ENCODE measurements at places on chromosomes 6 and 20. TPM values are rescaled to one million over a fixed set of nuclear protein-coding genes. Genes with fewer than 3 reads are reported as not detected.

DNA sequence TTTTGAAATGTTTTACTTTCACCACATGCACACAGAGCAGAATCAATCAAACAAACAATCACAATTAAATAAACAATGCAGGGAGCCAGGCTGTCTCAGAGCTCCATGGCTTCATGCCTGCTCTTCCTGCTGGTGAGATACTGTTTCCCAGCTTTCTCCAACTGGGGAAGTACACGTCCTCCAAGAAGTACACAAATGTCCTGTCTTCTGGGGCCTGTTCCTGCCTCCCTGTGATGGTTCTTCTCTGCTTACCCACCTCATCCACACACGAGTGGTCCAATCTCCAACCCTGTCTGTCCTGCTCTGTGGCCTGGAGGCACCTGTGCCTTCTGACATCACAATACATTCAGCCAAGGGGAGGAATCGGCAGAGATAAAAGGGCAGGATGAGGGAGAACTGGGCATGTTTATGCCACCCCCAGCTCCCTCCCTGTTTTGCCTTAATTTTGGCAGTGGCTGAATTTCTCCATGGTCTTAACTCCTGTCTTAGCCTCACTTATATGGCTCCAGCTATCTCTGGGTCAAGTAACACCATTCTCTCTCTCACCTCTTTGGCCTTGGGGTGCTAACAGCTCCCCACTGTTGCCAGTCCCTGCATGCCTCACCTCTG lies 25.3 kb upstream of the TTPAL start:
- no peak for DNase-seq

DNA sequence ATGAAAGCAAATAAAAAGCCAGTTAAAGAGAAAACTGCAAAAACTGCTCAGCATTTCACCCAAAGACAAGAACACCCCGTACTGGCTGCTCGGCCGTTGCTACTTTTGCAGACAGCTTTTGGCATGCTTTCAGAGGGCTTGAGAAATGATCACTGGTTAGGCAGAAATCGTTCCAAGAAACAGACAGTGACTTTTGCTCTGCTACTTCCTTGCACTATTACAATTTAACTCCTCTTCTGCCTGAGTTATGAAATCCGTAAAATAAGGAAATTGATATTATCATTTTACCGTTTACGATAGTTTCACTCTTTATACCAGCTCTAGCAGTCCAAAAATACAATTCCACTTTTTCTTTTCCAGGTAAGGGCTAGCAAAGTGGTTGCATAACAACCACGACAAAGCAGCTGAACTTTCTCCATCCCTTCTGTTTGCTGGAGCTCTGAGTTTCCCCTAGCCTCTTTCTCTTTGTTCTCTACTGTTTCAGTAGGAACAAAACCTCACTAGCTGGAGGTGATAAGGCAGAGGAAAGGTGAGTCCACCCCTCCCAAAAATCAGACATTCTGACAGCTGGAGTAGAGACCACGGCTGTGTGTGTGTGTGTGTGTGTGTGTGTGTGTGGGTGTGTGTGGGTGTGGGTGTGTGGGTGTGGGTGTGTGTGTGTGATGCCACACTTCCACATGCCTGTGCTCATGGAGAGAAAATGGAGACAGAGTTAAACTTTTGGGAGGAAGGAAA lies 191.8 kb upstream of the RREB1 start:
- no peak for DNase-seq

Gene DLK2
- 0.47 TPM for total RNA-seq

Gene MUCL3
- total RNA-seq = not detected

DNA sequence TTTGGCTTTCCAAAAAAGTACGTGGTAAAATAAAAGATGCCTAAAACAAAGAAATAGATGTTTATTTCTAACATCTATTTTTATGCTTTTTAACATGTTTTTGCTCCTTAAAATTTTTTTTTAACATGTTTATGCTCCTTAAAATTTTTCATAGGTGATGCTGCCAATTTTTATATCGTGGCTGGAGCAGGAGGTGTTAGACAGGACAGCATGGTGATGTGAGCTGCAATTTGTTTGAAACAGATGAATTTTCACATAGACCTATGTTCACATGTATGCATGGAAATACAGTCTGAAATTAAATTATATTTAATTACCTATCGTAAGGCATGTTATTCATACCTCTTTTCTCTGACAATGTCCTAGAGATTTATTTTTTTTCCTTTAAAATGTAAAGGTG lies 784.8 kb downstream of the EPHA7 start:
- no peak for DNase-seq

GRCh38 chr6:88538840-88539239 lies 372.7 kb upstream of the CNR1 start:
- DNase-seq = no peak

- peak; percentile 53 for DNase-seq
Observed at GRCh38 chr6:13924146-13924948, 405 bp upstream of the RNF182 start.

Gene SLC17A3
- total RNA-seq = not detected

Gene GSTA3
- not detected for total RNA-seq

GRCh38 chr6:80161434-80161833 lies 55.0 kb downstream of the BCKDHB start:
- DNase-seq = no peak

GRCh38 chr20:31663524-31663837 lies 25.8 kb downstream of the COX4I2 start:
- no peak for DNase-seq

DNA sequence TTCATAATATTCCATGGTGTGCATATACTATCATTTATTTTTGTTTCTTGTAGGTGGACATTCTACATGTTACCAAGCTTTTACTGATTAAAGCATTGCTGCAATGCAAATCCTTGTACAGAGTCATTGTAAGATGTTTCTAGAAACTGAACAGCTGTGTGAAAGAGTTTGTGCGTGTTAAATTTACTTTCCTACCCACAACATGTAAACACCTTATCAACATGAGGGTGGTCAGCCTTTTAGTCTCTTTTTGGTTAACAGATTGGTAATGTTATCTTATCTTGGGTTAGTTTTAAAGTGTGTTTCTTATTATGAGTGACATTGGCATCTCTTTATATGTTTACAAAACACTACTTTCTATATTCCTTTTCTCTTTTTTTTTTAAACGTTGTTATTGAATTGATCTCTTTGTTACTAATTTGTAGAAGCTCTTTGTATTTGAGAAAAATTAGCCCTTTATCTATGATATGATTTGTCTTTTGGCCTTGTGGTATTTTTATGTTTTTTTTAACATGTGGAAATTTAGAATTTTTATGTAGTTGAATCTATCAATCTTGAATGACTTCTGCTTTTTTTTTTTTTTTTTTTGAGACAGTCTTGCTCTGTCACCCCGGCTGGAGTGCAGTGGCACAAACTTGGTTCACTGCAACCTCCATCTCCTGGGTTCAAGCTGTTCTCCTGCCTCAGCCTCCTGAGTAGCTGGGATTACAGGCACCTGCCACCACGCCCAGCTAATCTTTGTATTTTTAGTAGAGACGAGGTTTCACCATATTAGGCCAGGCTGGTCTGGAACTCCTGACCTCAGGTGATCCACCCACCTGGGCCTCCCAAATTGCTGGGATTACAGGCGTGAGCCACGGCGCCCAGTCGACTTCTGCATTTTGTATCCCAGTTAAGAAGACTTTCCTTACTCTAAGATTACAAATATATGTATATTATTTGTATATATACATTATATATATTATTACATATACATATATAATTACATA lies 112.1 kb downstream of the TCP11 start:
- DNase-seq = no peak

GRCh38 chr6:28738396-28738765 lies 185.4 kb downstream of the TRIM27 start:
- no peak for DNase-seq

DNA sequence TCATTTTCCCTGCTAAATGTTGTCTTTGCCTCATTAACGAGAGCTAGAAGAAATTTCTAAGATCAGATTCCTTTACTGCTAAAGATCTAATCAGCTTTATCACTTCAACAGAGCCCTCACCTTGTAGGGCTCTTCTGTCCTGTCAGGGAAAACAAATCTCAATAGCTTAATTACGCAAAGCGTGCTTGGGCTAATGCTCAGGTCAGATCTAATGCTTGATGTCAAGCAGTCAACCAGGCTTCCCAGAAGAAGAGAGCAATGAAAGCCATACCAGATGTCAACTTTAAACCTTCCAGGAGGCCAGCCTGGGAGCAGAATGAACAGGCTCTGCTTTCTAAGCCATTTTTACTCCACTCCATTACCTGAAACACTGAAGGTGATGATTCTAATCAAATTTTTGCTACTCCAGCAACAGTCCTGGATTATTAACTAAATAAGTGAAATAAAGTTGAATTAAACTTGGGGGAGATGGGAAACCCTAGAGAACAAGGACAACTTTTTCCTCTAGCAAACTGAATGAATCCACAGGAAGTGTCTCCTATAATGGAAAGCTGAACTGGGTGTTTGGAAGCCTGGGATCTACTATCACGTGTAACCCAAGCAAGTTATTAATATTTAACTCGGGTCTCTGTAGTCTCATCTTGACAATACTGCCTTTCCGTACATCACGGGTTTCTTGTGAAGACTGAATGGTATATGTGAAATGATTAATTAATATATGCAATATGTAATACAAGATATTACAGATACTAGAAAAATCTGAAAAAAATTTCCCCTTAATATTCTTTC lies 273.7 kb downstream of the PTPRK start:
- no peak for DNase-seq

DNA sequence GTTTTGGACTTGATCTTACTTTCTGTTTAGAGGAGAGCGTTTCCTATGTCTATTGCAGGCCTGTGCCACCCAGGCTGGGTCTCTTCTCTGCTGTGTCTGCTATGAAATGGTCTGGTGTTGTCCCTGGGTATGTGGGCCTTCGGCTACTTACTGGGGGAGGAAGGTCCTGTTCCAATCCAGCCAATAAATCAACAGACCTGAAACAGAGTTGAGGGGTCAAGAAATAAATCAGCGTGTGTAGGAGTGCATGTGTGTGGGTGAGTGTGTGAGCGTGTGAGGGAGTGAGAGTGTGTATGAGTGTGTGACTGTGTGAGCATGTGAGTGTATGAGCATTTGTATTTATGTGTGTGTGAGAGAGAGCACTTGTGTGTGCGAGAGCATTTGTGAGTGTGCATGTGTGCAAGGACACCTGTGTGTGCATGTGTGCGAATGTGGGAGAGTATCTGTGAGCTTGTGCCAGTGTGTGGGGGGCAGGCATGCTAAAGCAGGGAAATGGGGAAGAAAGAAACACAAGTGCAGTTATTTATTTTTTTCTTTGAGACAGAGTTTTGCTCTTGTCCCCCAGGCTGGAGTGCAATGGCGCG lies 86.3 kb upstream of the PMEPA1 start:
- no peak for DNase-seq

Gene TPBG
- total RNA-seq = not detected

GRCh38 chr6:74269600-74269858 lies 573.5 kb downstream of the CD109 start:
- DNase-seq = no peak

GRCh38 chr6:46969206-46969605 lies 47.5 kb upstream of the ADGRF5 start:
- no peak for DNase-seq
